CD8-positive, alpha-beta T cell (primary cell): ENCODE measurements at places on chromosomes 5 and 9.

DNA sequence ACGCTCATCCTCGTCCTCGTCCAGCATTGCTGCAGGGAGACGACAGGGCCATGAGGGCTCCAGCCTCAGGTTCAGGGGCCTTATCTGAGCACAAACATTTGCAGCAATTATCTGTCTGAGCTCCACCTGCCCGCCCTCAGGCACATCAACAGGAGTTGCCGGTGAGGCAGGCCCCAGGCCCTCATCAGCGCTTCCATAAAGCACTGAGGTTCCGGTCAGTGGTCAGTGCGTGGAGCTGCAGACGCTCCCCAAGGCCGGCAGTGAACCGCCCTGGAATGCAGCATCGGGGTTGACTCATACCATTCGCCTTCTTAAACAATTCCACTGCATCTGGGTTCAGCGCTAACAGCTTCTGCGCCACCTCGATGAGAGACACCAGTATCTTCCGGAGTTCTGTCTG lies 15.2 kb downstream of the UBAC1 start:
- no peak for DNase-seq

GRCh38 chr5:95238560-95239325 lies 46.2 kb downstream of the MCTP1 start:
- no peak for DNase-seq

GRCh38 chr5:122805481-122805880 lies 30.6 kb downstream of the SNX2 start:
- DNase-seq: no peak

DNA sequence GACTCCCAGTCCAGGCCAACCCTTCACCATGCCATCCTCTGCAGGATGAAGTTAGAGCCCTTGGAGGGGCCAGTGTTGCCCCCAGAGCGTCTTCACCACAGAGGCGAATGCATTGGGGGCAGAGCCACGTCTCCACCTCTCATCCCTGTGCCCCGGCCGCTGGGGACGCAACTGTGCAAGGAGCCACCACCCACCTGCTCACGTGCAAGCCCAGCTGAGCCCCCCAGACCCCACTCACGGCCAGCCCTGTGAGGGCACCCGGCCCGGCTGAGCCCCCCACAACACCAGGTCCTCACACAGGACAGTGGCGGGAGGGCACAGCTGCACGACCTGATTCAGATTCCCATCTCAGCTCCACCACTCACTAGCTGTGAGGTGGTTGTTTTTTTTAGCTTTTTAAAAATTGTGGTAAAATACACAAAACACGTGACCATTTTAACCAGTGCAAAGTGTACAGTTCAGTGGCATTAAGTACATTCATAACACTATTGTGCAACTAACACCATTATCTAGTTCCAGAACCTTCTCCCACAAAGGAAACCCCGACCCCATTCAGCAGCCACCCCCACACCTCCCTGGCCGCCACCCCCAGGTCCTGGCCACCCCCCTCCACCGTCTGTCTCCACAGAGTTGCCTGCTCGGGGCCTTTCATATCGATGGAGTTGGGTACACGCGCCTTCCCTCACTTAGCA lies 33.5 kb upstream of the UBAC1 start:
- no peak for DNase-seq

- no peak for DNase-seq
Measured at GRCh38 chr5:108384741-108385140, 2.8 kb upstream of the FBXL17 start.

DNA sequence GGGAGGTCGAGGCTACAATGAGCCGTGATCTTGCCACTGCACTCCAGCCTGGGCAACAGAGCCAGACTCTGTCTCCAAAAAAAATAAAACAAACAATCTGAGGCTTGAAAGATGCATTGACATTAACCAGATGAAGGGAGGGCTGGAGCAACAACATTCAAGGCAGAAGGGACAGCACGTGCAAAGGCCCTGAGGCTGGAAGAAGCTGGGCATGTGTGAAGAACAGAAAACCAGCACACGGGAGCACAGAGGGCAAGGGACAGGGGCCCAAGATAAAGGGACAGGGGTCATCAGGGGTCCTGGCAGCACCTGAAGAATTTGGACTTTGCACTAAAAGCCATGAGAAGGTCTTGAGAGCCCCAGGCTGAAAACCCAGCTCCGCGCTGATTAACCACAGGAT lies 3.3 kb downstream of the PTGES start:
- no peak for DNase-seq

DNA sequence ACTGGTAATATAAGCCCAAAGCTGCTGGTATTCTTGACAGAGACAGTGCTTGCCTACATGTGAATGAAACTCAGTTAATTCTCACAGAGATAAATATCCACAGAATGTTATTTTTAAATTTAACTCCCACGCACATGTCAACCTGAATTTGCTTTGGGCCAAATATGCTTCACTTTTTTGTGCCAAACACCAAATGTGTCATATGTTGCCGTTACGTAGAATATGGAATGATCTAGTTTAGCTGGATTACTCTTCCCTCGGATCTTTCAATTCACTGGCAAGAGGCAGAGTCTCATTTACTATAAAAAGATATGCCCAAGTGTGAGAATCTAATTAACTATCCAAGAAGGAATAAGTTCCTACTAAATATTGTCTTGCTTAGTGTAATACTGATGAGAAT lies 933.4 kb upstream of the COX7C start:
- no peak for DNase-seq

DNA sequence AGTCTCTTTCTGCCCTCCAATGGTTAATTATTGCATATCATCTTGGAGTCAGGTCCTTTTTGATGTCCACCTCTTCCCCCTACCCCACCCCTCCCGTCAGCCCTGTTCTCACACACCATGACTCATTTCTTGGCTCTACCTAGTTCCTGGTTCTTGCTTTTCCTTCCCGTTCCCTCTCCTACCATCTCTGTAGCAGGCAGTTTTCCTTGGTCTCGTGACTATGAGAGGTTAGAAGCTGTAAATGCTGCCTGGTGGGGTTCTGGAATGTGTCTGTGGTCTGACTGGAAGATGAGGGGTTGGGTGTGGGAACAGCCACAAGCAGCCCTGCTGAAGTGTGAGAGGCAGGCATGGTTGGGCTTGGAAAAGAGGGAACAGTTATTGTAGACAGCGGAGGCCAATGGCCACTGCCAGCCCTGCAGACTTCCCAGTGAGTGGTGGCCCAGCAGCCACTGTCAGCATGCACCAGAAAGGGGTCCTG lies 18.2 kb downstream of the SLC22A5 start:
- no peak for DNase-seq

DNA sequence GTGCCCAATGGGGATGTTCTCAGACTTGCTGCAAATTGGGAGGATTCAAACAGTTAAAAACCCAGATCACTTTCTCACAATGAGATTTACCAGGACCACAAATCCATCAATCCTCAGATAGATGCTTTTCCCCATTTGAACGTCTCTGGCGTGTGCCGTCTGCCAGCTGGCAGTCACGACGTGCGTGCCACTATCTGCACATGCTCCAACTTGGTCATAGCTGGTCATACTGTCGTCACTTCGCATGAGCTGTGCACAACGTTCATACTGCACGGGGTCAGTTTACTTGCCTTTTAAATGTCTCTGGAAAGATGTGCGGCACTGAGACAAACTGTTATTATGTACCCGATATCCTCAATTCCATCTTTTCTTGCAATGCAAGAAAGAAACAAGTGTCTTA lies 118.3 kb upstream of the RAPGEF1 start:
- no peak for DNase-seq

DNA sequence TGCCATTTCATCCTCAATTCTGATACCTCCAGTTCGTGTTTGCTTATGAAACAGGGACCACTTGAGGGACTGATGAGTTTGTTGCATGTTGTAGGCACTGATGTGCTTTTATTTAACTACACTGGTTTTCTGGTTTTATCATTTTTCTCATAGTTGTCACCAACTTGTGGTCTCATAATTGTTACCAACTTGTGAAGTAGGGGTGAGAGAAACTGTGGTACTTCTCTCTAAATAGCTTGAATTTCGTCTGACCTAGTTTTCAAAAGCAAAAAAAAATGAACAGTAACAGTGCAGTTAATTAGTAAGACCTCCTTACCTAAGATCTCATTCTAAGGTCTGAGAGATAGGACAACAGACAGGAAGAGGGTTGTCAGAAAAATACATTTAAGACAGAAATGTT lies 78.0 kb downstream of the ANXA2R start:
- peak; percentile 73 for DNase-seq

DNA sequence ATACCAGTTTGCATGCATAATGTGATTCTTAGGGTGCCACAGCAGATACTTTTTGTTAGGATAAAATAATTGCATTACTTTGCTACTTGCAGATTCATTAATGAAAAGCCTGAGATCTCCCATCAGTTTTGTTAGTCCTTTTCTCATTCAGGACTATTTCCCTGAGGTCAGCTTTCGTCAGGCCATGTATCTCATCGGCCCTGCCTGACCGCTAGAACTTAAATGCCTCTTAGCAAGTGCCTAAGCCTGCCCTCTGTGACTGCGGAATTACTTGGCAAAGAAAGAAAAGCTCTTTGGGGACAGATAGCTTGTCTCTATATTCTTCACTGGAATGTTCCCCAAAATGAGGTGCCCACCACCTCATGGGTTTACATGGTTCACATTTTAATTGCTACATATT lies 147.8 kb downstream of the KCTD16 start:
- no peak for DNase-seq

GRCh38 chr5:168055141-168055683 lies 236.2 kb upstream of the WWC1 start:
- DNase-seq: no peak

GRCh38 chr9:21205204-21205603 lies 1.7 kb downstream of the IFNA10 start:
- DNase-seq: no peak

DNA sequence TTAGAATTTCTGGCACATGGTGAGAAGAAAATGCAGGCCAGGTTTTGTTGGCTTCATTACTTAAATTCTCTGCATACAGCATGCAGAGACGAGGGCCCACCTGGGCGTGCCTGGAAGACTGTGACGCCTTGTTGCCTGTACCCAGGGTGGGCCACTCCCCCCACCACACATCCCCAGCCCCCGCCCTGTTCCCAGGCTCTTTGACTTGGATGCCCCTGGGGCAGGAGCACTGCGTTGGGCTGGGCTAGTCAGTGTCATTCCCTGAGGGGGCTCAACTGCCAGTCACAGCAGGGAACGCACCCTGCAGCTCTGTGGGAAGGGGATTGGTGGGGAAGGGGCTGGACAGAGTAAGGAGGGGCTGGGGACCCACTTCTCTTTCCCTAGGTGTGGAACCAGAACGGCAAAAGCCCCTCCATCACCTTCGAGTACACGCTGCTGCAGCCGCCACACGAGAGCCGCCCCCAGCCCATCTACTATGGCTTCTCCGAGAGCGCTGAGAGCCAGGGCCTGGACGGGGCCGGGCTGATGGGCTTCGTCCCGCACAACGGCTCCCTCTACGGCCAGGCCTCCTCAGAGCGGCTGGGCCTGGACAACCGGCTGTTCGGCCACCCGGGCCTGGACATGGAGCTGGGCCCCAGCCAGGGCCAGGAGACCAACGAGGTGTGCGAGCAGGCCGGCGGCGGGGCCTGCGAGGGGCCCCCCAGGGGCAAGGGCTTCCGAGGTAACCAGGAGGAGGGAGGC lies 19.6 kb downstream of the ADAMTSL2 start:
- DNase-seq: no peak

DNA sequence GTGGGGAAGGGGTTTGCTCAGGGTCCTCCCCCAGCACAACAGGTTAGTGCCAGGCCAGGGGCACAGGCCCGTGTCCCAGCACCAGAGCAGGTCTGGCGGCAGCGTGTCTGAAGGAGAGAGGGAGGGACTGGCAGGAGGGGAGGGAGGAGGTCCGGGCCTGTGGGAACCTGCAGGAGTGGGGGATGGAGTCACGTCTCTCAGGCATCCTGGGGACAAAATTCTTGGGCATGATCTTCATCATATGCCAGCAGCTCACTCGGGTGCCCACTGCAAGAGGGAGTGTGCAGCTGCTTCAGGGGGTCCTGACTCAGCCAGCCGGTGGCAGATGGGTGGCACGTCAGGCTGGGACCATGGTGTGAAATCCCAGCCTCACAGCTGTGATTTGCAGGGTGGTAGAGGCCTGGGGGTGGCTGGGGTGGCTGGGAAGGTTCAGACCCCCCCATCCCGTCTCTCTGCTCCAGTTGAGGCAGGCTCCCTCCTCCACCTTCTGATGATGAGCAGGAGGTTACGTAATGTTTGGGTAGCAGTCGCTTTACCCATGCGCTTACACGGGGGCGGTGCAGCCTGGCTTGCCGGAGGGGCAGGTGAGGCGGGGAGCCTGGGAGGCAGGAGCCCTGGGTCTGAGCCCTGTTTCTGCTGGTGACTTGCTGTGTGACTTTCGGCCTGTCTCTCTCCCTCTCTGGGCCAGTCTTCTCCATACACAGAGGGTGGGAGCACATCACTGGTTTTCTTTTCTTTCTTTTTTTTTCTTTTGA lies 40.5 kb downstream of the NCS1 start:
- DNase-seq: no peak

- DNase-seq: no peak
Measured at GRCh38 chr5:138873466-138874221, 1.5 kb downstream of the LRRTM2 start.

DNA sequence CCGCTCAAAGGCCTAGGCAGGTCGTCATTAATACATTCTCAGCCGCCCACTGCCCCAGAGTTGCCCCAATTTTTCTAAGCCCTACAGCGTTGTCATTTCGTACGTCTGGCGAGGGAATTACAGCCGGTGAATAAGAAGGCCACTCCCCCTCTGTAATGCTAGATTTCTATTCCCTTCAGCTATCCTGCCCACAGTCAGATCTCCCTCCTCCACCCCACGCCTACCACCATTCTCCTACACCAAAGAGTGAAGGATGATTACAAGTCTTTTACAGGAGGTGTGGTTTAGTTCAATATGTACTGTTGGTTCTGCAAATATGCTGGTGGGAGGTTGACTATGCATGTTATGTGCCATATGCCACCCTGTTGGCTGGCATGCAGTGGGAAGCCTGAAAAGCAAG lies 83.7 kb upstream of the SMIM15 start:
- DNase-seq: no peak

GRCh38 chr5:10111571-10111970 lies 138.1 kb downstream of the ATPSCKMT start:
- DNase-seq: no peak

- no peak for DNase-seq
Measured at GRCh38 chr9:26650325-26650724, 242.3 kb downstream of the CAAP1 start.

DNA sequence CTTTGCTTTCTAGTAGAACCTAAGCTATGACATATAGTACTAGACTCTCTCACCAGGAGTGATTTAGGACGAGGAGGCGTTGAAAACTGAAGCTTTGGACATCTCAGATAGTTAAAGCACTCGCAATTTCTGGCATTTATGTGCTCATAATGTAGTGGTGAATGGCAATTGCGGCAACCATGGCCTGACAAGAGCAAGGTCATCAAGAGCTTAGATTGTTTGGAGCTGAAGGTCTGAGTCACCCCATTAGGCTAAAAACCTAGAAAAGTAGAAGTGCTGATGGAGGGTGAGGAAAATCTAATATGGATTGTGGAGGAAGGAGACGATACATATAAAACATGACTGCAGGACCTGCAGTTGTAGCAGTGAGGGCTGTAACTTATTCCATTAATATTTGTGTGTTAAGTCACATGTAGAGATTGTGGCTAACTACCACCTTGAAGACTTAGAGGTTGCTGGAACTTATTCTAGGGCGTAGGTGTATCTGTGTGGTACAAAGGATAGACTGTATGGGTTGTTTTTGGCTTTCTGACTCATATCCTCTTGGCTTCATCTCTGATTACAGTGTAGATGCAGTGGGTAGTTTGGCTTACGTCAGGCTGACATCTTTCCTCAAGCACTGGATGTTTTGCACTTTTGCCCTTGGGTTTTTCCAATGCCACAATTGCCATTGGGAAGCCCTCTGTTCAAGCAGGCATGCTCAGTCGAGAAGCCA lies 138.9 kb upstream of the CDKN2B start:
- DNase-seq: no peak

- no peak for DNase-seq
Measured at GRCh38 chr9:116087246-116087645, 66.3 kb upstream of the PAPPA start.
